Posterior vena cava (tissue), 2 donors: ENCODE measurements at places on chromosomes 1 and 21.

DNA sequence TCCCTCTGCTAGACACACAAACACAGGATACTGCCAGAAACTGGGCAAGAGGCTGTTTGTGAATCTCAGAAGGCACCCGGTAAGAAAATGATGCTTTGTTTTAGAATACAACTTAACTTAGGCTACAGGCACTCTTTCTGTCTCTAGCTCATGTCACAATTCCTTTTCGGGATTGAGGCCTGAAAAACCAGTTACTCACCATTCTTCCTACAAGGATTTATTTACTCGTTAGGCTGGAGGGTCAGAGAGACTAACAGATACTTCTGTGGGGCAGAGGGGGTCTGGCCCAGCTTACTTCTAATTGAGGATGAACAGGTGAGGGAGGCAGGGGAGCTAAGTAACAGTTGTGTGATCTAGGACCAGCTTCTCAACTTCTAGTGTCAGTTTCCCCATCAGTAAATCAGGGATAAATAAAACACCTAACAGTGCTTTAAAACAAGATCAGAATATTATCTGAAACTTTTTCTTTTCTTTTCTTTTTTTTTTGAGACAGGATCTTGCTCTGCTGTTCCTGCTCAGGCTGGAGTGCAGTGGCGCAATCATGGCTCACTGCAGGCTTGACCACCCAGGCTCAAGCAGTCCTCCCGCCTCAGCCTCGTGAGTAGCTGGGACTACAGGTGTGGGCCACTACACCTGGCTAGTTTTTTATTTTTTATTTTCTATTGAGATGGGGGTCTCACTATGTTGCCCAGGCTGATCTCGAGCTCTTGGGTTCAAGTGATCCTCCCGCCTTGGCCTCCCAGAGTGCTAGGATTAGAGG, 31.9 kb downstream of the NFYC start:
- DNase-seq, result no peak

- DNase-seq, result no peak
Measured at GRCh38 chr1:32917521-32917920, 16.3 kb upstream of the TMEM54 start.

DNA sequence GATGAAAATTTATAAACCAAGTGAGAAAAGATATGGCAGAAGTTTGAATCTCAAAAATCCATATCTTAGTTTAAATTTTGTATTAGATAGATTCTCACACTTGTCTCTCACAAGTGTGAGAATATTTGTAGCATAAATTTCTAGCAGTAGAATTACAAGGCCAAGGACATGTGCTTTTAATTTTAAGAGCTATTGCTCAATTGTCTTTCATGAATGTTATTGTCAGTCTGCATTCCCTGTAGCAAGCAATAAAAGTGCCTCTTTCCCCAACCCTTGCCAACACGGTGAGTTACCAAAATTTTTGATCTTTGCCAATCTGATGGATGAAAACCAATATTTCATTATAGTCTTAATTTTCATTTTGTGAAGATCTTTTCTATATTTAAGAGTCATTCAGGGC, 64.0 kb downstream of the CTH start:
- no peak for DNase-seq

GRCh38 chr1:58664881-58665280, 35.0 kb downstream of the MYSM1 start:
- no peak for DNase-seq

DNA sequence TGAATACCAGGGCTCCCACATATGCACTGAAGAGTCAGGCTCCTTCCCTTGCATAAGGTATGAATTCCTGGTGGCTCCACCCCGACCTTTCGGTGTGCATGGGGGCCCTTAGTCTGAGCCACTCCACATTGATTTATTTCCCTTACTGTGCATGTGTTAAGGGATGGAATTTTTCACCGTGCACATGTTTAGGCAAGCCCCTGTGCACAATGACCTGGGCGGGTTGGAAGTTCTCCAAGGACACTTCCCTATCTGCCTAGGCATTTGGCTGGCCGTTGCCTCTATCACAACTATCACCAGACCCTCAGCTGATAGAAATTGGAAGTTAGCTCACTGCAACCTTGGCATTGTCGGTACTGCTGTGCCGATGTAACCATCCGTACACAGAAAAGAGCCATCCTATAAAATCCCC, 9.7 kb downstream of the S100A6 start:
- peak; percentile 29 for DNase-seq

DNA sequence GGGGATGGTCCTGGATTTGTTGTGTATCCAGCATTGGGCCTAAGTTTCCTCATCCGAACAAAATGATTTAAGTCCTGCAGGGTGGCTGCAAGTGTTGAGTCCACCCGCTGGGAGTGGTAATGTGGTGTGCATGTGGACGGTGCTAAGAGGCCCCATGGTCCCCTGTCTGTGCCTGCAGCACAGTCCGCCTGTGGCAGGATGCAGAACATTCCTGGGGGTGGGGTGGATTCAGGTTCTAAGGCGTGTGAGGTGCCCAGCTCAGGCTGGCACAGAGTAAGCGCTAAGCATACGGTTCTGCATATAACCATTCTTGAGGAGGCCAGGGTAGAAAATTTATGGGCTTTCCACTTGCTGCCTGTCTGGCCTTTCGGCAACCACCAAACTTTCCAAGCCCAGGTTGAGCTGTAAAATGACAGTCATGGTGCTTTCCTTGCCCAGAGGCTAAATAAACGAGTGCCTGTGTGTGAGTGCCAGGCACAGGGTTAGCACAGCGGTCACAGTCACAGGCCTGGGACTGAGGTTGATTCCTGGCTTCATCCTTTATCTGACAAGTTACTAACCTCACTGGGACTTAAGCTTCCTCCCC, 30.7 kb downstream of the SLC2A1 start:
- DNase-seq, result no peak

DNA sequence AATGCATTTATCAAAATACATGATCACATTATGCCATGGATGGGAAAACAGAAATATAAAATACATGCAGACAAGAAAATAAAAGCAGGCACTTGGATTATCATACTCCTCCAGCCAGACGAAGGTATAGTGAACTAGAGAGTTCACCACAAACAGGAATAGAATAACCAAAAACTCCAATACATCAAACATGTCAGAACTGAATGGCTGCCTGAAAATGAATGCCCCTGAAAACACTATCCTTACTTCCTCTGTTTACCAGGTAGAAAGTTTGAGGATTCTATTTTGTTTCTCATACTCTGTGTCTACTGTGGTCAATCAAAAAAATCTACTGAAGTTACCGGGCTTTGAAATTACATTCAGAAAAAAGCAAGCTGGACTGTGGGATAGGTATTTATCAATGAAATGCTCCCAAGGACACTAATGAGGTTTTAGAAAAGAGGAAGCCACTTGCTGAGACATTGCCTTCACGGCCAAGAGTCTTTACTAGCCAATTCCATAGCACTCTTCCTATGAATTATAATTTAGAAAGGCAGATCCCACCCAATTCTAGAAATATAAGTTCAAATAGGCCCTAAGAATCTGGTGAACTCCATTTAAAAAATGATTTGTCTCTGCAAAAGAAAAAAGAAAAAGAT, 197.7 kb downstream of the SMYD3 start:
- DNase-seq, result no peak

DNA sequence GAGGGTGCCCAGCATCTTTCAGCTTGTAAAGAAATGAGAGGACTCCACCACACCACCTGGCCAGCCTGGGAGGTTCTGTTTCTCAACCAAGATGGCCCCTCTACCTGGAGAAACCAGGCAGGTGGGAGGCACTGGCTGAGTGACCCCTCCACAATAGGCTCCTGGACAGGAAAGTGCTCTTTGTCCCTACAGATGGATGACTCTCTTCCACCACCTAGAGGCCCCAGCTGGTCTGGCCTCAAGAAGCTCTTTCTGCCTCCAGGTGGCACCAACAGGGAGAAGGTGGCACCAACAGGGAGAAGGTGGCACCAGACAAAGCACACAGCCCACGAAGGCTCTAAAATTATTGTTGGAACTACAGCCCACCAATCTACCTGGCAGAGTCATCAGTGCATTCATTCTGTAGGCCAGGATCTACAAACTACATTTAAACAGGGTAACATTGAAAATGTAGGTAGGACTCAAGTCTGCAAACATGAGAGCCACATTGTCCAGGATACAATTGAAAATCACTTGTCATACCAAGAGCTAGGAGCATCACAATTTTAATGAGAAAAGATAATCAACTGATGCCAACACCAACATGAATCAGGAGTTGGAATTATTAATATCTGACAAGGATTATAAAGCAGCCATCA, 14.4 kb downstream of the TMPRSS3 start:
- DNase-seq, result peak; percentile 25

- no peak for DNase-seq
Measured at GRCh38 chr1:207298636-207299398, 22.7 kb upstream of the CD55 start.

DNA sequence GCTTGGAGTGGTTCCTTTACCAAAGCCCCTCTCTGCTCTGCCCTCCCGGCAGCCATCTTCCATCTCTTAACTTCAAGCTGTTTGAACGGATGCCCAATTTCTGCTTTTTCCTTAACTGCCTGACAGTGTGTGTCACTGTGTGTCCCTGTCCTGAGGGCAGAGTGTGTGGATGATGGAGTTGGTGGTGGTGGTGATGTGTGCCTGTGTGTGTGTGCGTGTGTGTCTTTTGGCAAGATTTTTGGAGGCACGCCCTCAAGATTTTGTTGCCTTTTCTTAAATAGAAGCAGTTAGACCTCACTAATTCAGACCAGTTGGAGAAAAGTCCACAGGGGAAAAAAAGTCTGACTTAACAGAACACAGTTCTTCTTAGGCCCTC, 30.3 kb downstream of the SERTAD4 start:
- DNase-seq, result no peak

- peak; percentile 70 for DNase-seq
Measured at GRCh38 chr1:226638001-226638601, 89.5 kb downstream of the STUM start.

DNA sequence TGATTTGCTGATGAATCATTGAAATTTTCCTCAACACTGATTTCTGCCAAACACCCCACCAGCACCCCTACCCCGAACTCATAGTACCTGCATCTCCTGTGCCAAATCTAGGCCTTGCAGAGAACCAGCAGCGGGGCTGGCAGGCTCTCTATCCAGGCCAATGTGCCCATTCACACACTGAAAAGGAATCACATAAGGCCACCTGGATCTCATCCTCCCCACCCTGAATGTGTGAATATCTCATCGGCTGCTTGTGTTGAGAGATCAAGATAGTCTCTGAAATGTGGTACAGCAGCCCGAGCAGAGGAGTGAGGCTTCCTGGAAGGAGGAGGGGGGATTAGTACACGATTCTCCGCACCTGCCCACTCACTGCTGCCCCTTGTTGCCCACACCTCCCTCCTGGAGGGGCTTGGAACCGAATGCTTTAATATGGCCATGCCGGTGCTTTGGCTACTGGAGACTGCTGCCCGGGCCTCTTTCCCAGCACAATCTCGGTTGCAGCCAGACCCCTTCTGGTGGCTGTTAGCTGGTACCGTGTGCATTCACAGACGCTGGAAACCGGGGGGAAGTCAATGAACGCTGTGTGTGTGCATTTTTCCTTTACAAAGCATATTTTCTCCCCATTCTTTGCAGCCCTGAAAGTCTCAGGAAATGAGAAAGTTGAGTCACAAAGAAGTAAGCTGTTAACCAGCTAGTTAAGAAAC, 619.5 kb downstream of the MATN1 start:
- no peak for DNase-seq

GRCh38 chr1:3026581-3027391, 5.5 kb downstream of the ACTRT2 start:
- peak; percentile 34 for DNase-seq
